Mucosa of gallbladder (tissue), 1 donor: ENCODE measurements at places on chromosomes 7 and 10. TPM values are rescaled to one million over a fixed set of nuclear protein-coding genes. Genes with fewer than 3 reads are reported as not detected.

The NDUFA5 gene
- total RNA-seq = 95.2 TPM

The NPFFR1 gene
- 0.03 TPM for total RNA-seq

The HMX2 gene
- total RNA-seq = 0.69 TPM

The TRA2A gene
- total RNA-seq = 57.1 TPM

The TMEM213 gene
- total RNA-seq = 0.12 TPM
